Suppressor macrophage (primary cell): ENCODE measurements at places on chromosomes 2 and 18.

DNA sequence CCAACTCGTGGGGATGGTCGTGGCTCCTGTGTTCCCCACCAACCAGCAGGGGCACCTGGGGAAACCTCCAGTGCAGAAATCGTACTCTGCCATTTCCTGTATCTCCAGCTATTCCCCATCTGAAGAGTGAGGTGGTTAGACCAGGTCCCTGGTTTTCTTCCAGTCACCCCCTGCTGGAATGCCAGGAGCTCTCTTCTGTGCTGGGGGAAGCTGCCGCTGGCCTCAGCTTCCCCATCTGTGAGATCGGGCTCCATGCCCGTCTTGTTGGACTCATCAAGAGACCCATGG lies 119.7 kb downstream of the INHBB start:
- DNase-seq: no peak

GRCh38 chr2:241884951-241885290 lies 15.4 kb downstream of the RTP5 start:
- DNase-seq: no peak

DNA sequence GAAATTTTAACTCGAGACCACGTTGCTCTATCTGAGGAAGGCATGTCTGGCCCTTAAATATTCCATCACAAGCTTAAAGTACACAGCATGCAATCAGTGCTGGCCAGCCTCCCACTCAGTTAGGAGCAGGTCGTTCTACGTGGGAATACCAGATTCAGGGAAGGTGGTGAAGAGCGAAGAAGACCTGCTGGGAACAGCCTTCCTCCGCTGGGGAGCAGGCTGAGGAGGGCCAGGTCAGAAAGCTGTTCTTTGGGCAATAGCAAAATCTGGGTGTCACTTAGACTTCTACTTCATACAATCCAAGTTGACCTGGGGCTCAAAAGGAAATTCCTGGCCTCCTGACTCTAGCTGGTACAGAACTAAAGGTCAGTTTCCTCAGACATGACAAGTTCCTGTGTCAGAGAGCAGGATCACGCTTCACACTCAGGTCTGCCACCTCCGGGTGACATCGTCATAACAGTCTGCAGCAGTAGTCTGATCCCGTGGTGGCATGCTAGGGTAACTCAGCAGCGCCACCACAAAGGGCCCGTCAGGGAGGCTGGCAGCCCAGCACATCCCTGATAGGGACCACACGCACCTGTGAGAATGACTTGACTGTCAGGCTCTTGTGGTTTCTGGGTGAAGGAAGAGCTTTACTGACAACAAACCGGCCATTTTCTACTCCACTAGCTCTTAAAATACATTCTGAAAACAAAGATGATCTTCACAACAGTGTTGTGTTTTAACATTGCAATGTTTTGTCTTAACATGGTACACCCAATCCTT lies 35.2 kb upstream of the NAPG start:
- peak; percentile 56 for DNase-seq

DNA sequence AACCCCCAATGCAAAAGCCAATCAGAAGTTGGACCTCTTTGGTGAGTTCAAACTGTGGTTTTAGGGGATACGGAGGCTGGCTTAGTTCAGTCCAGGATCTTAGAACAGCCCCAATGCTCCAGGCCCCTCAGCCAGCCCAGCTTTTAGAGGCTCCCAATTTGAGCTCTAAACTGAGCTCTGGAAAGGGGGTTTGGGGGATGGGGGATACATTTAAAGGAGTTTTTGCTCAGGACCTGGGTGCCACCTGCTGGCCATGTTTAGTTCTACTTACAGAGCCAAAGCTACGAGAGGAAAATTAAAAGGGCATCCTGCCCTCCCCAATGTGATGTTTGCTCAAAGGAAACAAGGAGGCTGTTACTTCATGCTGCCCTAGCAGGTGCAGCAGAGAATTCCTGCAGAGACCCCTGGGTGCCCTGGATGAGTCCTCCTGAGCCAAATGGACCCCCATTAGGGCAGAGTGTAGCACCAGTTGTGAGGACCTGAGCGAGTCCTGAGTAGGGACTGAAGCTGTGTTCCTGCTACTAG lies 15.9 kb upstream of the TMEM214 start:
- peak; percentile 81 for DNase-seq

DNA sequence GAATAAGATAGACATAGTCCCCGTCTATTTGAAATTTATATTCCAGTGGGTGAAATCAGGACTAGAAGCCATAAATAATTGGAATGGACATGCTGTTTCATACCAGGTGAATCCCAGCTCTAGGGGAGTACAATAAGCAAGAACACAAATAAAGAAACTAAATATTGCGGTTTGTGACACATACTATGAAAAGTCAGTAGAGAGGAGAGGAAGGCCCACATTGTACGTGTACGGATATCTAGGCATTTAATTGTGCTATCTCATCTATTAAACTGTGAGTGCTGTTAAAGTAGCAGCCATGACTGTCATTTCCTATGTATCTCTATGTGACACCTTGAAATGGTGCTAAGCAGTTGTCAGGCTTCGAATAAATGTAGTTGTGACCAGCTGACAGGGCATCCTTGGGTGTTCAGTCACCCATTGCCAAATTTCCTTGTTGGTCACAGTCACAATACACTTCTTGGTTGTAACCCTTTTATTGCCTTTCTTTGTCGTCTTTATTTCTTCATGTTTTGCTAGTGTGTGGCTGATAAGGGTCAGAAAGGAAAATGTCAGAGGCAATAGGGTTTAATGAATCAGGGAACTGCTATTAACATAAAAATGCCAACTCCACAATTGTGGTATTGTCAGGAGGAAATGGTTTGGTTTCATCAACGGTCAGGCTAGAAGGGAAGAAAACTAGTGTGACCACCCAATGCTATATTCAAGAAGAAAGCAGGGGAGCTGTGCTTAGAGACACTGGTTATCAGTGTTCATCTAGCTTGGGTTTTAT lies 31.5 kb downstream of the CPO start:
- peak; percentile 14 for DNase-seq

GRCh38 chr2:37394263-37394662 lies 49.8 kb downstream of the QPCT start:
- DNase-seq: peak; percentile 94

- peak; percentile 3 for DNase-seq
Measured at GRCh38 chr18:28176948-28177827, at the start of gene CDH2. Gene CDH2 (minus strand): TSS chr18:28177130. CDS start chr18:28177022, 108 bp downstream.

DNA sequence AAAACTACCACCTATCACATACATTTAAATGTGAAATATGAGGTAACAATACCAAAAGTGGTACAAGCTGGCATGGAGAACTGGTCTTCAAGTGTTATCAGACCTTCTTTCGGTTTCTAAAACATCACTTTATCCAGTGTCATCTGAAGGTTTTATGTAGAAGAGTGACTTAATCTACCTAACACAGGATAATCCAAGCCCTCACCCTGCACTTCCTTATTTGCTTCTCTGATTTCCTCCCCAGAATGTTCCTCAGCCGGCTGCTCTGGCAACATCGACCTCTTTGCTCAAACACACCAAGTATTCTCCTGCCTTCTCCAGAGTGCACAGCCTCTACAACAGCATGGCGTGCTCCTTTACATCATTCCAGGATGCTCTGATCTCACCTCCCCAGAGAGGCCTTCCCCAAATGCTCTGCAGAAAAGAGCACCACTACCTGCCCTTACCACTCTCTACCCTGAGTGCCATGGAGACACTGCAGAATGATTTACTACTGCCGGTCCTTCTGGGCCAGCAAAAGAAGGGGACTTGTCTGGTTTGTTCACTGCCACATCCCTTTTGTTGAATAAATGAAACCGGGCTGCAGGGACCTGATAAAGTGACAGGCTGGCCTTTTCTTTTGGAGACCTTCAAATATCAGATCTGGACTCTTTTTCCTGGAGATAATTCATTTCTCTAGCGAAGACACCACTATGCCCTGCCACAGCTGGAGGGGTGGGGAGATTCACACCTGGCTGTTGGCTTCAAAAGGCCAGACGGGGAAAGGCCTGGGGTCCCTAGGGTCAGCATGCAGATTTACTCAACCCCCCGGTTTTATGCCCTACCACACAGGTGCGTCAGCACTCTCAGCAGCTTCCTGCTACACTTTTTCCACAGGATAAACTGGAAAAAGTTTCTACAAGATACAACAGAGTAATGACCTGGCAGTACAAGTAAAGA lies 42.0 kb downstream of the TTR start:
- no peak for DNase-seq

DNA sequence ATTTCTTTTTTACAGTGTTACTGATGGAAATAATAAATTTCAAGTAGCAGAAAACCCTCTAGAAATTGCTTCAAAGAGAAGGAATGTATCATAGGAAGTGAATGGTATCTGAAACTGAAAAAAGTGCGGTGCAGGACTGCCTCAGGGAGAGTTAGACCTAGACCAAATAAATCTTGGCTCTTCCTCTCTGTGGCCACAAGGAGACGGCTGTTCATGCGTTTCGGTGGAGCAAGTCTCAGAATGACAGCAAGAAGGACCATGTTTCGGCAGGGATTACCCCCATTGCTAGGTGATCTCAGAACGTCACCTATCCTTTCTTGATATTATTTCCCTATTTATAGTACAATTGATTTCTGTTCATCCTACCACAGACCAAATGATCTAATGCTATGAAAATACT lies 522.3 kb downstream of the SOX11 start:
- no peak for DNase-seq

- DNase-seq: no peak
Measured at GRCh38 chr2:58620896-58621295, 379.8 kb upstream of the FANCL start.

GRCh38 chr2:158664987-158665386 lies 130.1 kb upstream of the DAPL1 start:
- no peak for DNase-seq

- no peak for DNase-seq
Measured at GRCh38 chr2:16241166-16242160, 301.1 kb downstream of the MYCN start.

- DNase-seq: peak; percentile 91
Measured at GRCh38 chr2:119387381-119388129, 20.8 kb downstream of the DBI start.

- DNase-seq: no peak
Measured at GRCh38 chr2:220877491-220877890, 694.6 kb downstream of the EPHA4 start.

- DNase-seq: no peak
Measured at GRCh38 chr2:203685789-203686420, 20.5 kb upstream of the CD28 start.

DNA sequence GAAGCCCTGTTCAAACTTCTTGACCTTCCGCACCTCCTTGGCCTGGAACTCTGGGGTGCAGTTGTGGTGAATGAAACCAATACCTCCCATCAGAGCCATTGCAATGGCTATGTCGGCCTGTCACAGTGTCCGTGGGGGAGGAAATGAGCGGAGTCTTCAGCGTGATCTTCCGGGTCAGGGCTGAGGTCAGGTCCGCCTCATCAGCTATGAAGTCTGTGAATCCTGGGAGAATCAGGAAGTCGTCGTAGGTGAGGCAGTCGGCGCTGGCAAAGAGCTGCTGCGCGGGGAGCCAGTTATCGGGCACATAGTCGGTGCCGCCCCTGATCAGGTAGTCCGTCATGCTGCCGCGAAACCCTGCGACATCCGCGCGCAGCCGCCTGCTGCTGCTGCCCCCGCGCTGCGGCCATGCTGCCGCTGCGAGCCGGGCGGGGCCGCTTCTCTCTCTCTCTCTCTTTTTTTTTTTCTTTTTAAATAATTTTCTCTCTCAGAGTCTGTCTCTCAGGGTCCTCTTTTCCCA lies 154.1 kb upstream of the ZSWIM2 start:
- peak; percentile 9 for DNase-seq

DNA sequence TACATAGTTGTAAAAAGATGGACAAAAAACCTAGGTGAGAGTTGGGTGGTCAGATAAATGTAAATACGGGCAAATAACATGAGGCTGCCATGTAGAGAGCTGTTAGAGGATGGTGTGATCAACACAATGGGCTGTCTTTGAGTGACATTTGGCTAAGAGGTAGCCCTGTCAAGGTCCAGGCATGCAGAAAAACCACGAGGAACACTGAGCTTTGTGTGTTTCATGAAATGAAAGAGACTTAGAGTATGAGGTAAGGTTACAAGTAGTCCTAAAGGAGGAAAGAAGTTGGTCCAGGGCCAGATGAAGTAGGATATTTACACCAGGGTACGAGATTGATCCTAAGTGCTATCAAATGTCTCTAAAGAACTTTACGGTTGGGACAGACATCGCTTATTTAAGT lies 160.9 kb downstream of the RDH14 start:
- DNase-seq: no peak

DNA sequence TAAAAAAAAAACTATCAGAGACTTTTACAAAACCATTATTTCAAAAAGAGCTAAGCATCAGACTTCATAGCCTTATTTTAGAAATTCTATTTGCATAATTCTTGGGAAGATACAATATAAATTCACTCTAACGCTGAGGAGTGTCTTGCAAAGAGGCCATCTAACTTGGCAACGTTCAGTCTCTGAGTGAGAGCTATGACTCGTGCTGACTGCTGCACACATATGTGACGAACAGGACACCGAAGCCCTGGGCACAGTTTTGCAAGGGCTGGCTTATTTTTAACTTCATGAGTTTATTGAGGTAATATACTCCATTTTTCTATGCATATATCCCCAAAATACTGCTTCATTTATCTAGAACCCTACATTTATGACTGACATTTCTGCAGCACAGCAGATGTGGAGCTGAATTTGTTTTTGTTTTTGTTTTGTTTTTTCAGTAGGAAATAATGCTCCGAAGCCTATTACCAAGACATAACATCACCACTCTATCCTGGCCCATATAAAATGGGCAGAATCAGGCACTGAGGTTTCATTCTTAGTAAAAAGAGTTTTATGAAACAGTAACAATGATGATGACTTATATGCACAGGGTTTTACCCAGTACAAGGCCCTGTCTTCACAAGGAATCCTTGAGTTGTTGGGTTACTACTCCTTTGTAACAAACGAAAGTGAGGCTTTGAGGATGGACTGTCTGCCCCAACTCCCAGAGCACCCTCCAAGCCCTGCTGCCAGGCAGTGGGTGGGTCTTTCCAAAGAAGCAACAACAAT lies 68.3 kb downstream of the CRACDL start:
- no peak for DNase-seq

GRCh38 chr18:22045221-22045918 lies 124.0 kb upstream of the GATA6 start:
- DNase-seq: no peak

DNA sequence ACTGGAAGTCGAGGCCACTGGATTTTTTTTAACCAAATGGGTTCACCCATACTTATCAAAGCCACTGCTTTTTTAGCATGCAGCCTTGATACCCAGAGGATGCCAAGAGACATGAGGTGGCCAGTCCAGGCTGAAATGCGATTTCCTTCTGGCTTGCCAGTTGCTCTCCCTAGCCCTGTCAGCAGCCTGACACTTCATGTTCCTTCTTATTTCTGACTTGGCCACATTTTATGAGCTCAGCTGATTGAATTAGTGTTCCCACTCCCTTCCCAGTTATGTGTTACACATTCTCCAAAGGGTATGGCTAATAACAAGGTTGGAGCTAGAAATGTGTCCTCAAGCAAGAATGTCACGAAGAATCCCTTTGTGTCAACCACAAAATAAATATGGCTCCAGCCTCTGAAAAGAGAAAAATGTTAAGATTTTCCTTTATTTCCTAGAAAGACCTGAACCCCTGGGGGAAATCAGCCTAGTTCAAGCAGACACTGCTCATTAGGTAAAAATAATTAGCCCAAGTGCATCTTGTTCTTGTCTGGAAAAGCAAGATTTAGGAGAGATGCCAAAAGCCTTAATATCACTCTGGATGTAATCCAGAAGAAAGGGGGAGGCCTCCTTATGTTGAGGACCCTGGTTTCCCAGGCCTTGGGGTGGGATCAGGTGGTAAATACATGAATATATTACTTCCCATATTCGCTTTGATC lies 121.7 kb upstream of the TACR1 start:
- DNase-seq: no peak
